ENCODE measurements at places on chromosomes 6 and 20.

- DNase-seq = no peak
These were observed 42.3 kb upstream of the OCSTAMP start for GRCh38 chr20:46592580-46593362.

GRCh38 chr6:110881546-110882273 lies 7.1 kb downstream of the AMD1 start:
- DNase-seq = no peak

GRCh38 chr6:124400261-124400999 lies 561.8 kb upstream of the RNF217 start:
- no peak for DNase-seq

DNA sequence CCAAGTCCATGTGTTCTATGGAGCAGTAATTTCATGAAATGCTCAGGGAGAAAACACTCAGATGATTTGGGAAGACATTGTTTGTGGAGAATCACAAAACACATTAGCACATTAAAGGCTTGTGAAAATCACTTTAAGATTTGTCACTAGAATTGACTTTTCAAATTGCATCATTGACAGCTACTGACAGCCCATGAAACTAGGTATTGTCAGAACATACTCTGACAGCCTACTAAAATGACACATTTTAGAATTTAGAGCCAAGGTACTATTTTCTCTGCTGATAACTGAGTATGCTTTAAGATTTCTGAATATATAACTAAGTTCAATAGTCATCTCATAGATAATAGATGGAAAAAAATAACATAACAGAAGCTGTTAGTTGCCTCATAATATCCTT lies 67.4 kb upstream of the FOXC1 start:
- no peak for DNase-seq

DNA sequence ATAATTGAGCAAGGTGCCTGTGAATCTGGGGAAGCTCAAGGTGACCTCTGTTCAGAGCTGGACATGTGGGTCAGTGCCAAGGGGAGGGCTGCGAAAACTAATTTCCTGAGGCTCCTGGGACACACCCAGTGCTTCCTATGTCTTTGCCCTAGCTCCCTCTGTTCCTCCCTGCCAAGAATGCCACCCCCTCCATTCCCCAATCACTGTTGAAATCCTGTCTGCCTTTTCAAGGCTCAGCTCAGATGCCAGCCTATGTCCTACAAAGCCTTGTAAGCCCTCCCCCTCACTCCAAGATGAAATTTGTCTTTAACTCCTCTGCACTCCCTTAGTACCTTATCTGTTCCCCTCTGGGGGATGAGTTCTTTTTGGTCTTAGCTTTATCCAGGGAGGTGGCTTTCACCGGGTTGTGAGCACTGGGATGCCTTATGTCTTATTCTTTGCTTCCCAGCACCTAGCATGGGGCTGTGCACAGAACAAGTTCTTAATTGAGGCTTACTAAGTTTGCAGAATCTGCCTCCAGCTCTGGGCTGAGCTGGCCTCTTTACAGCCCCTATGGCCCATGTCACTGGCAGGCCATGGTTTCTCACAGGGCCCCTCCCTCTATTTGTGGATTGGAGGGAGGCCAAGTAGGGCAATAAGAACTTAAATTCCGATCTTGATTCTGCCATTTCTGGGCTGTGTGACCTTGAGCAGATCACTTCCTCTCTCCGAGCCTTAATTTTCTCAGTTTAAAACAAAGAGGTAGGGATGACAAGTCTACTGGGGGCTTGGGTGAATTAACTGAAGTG lies 51.5 kb upstream of the EPB41L1 start:
- no peak for DNase-seq

DNA sequence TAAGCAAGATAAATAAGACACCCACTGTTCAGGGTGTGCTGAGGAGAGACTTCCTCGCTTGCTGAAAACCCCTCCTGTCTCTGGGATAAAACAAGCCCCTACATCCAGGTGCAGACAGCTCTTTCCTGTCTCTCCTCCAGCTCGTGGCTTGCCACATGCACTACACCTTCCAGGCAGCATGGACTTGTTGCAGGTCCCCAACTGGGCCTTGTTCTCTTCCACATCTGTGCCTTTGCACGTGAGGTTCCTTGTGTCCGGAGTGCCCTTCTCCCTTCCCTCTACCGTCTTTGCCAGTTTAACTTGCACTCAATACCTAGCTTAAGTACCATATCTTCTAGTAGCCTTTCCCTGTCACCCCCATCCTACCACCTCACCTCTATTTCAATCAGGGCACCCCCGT lies 397.6 kb downstream of the RNGTT start:
- no peak for DNase-seq

All from KBM-7 (cell line).